Caco-2 (cell line): ENCODE measurements at places on chromosomes 12 and 14. TPM values are rescaled to one million over a fixed set of nuclear protein-coding genes. Genes with fewer than 3 reads are reported as not detected.

DNA sequence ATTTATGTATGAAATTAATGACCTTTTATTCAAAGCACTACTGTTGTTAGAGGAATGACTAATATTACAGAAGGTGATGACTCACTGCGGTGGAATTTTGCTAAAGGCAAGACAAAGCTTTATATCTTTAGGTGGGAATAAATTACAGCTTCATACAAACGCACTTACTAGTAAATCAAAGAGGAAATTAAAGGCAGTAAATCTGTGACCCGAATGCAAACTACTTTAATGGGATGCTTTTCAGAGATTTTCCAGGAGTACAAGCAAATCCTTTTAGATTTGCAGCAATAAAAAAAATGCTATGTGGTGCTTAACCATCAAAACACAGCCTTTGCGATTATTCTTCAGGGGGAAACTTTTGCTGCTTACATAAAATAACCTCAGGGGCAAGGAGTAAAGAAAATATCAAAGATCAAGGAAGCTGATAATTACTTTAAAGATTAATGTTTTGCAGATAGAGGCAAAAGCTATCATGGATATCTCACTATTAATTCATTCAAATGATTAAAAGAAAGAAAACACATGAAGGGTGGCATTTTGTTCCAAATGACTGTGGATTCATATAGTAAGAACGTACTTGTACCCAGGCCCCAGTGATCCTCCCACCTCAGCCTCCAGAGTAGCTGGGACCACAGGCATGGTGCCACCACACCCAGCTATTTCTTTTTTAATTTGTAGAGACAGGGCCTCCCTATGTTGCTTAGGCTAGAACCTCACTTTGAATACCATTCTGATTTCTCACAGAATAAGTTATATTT is 98.9 kb downstream of the DENND5B start:
- no peak overlapping the region for H3K27ac ChIP-seq
- peaks cover 13% of the 10 kb centered on the region for H3K4me1 ChIP-seq
- H3K27me3 ChIP-seq: no peaks in the 10 kb centered on the region
- peak; percentile 25 for DNase-seq

DNA sequence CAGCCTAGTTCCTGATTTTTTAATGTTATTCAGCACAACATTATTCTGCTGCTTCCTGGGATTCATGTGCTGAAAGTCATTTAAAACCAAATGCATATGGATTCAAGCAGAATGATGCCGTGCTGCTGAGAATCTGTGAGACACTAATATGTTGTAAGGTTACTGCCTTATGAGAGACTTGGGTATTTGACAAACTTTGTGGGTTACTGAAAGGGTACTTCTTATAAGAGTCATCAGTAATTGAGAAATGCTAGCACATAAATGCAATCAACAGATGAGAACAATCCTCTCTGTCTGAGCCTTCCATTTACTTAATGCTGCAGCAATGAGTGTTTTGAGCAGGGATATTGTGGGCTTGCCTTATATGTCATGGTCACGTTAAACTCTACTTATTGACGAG is 175.7 kb downstream of the NPAS3 start:
- H3K27me3 ChIP-seq: no peaks in the 10 kb centered on the region; the same call in 1 of the 2 replicates
- H3K27ac ChIP-seq: no peak overlapping the region

- no peak overlapping the region for H3K4me3 ChIP-seq
- H3K36me3 ChIP-seq: no peaks in the 10 kb centered on the region
- H3K4me1 ChIP-seq: no peaks in the 10 kb centered on the region
- no peaks in the 10 kb centered on the region for H3K27me3 ChIP-seq
- peak overlapping the region; percentile 33 for H3K27ac ChIP-seq
- peak; percentile 42 for DNase-seq
These were observed 4.1 kb upstream of the IGF1 start for GRCh38 chr12:102484428-102484958.

GRCh38 chr12:122420471-122421162 is 1.9 kb downstream of the CLIP1 start:
- peak overlapping the region; percentile 88 for H3K27ac ChIP-seq
- peaks cover 41% of the 10 kb centered on the region for H3K4me1 ChIP-seq
- peak overlapping the region; percentile 66 for H3K4me3 ChIP-seq
- no peaks in the 10 kb centered on the region for H3K27me3 ChIP-seq

DNA sequence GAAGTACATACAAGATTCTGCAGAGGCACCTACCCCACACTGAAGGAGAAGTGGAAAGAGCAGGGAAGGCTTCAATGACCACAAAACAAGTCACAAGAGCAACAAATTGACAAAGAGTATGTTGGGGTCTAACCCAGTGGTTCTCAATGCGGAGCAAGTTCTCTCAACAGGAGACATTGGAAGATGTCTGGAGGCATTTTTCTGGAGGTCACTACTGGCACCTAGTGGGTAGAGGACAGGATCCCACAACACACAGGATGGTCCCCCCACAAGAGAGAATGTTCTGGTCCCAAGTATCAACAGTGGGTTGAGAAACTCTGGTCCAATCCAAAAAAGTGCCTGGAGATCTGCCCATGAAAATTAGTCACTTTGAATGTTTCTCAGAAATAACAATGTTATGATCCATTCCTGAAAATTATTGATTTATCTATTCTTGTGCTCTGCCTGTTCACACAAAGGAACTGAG is 3.4 kb downstream of the SSH1 start:
- no peak overlapping the region for H3K27ac ChIP-seq
- H3K4me3 ChIP-seq: no peak overlapping the region
- H3K27me3 ChIP-seq: no peaks in the 10 kb centered on the region
- no peaks in the 10 kb centered on the region for H3K36me3 ChIP-seq
- H3K4me1 ChIP-seq: peaks cover 10% of the 10 kb centered on the region

- no peaks in the 10 kb centered on the region for H3K36me3 ChIP-seq
- no peak overlapping the region for H3K27ac ChIP-seq
- no peak overlapping the region for H3K4me3 ChIP-seq
- no peaks in the 10 kb centered on the region; the same call in 1 of the 2 replicates for H3K27me3 ChIP-seq
These were observed 57.7 kb upstream of the CSRP2 start for GRCh38 chr12:76936275-76937193.

DNA sequence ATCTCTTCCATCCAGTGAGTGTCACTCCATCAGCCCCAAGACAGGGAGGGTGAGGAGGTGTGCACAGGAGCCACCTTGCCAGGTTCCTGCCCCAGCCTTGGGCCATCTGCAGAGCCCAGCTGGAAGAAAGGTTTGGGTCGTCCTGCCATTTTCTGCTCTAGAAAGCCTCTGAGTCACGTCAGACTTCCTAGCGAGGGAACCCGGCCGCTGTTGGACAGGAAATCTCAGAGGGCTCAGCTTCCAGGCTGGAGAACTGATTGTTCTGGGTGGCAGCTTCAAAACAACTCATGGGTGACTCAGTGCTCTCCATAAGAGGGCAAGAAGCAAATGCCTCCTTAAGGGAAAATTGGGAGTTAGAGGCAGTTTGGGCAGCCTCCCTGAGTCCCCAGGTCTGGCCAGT is 16.6 kb downstream of the HIP1R start:
- H3K27ac ChIP-seq: no peak overlapping the region
- no peaks in the 10 kb centered on the region for H3K27me3 ChIP-seq
- H3K36me3 ChIP-seq: no peaks in the 10 kb centered on the region
- no peak for DNase-seq
- H3K4me3 ChIP-seq: no peak overlapping the region

GRCh38 chr14:98877065-98877464 is 394.9 kb downstream of the BCL11B start:
- DNase-seq: no peak
- H3K4me3 ChIP-seq: no peak overlapping the region
- H3K36me3 ChIP-seq: no peaks in the 10 kb centered on the region
- H3K4me1 ChIP-seq: no peaks in the 10 kb centered on the region

GRCh38 chr12:117053050-117053400 is 46.2 kb downstream of the TESC start:
- H3K27ac ChIP-seq: no peak overlapping the region
- H3K4me1 ChIP-seq: peaks cover 10% of the 10 kb centered on the region
- no peaks in the 10 kb centered on the region for H3K27me3 ChIP-seq
- no peak overlapping the region for H3K4me3 ChIP-seq

The KRT79 gene
- total RNA-seq: not detected in 2 replicates

The KRT85 gene
- total RNA-seq: not detected in 2 replicates

The CYP27B1 gene
- 6.9 and 7.1 TPM in 2 replicates for total RNA-seq

The FOXG1 gene
- total RNA-seq: not detected in 2 replicates
